ENCODE measurements at places on chromosomes 3 and 15. TPM values are rescaled to one million over a fixed set of nuclear protein-coding genes. Genes with fewer than 3 reads are reported as not detected.

The WNT5A gene
- 3.9 TPM for total RNA-seq

The ADAMTS7 gene
- total RNA-seq: 0.51 TPM

The CILP gene
- total RNA-seq: under 0.01 TPM

The GATA2 gene
- total RNA-seq: not detected

The MELTF gene
- total RNA-seq: 4.6 TPM

The CD200R1 gene
- not detected for total RNA-seq

The TRPM1 gene
- total RNA-seq: under 0.01 TPM

The PODXL2 gene
- 1.8 TPM for total RNA-seq

The GOLGA6B gene
- total RNA-seq: not detected

The SPESP1 gene
- 4.2 TPM for total RNA-seq

The KLHL40 gene
- total RNA-seq: not detected

The LCTL gene
- total RNA-seq: not detected

The RBP2 gene
- not detected for total RNA-seq

The ATP13A4 gene
- 4.2 TPM for total RNA-seq

The TICRR gene
- 0.26 TPM for total RNA-seq

The GPR149 gene
- not detected for total RNA-seq

The GOLGA8R gene
- 2.8 TPM for total RNA-seq

The ABHD17C gene
- total RNA-seq: 30.5 TPM

The GHSR gene
- not detected for total RNA-seq

The C3orf49 gene
- total RNA-seq: not detected

The DENND6A gene
- total RNA-seq: 26.1 TPM

The INKA1 gene
- 19.5 TPM for total RNA-seq
